Heart right ventricle (tissue), 16 donors: ENCODE measurements at places on chromosomes 2 and 18. TPM values are rescaled to one million over a fixed set of nuclear protein-coding genes. Genes with fewer than 3 reads are reported as not detected.

DNA sequence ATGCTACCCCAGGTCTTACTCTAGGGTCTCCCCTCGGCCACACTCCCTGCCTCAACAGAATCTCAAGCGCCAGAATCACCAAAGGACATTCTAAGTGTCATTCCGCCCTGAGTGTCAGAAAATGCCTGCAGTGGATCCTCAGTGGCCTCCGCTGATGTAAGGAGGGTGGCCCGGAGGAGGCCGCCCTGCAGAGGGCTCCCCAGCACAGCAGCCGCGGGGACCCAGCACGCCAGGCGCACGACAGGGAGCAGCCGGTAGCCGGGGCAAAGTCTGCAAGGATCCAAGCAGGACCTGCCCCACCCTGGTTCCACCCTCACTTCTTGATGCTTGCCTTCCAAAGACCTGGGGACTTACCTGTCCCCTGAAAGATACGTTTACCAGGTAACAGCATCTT is 54.2 kb upstream of the ID2 start:
- no peak overlapping the region for H3K27ac ChIP-seq
- no peaks in the 10 kb centered on the region for H3K36me3 ChIP-seq
- no peaks in the 10 kb centered on the region for H3K27me3 ChIP-seq
- H3K4me1 ChIP-seq: no peaks in the 10 kb centered on the region
- DNase-seq: no peak
- no peak overlapping the region for H3K4me3 ChIP-seq

The MC5R gene
- not detected for total RNA-seq

The UGT1A3 gene
- not detected for total RNA-seq

The SERPINB2 gene
- not detected for total RNA-seq

DNA sequence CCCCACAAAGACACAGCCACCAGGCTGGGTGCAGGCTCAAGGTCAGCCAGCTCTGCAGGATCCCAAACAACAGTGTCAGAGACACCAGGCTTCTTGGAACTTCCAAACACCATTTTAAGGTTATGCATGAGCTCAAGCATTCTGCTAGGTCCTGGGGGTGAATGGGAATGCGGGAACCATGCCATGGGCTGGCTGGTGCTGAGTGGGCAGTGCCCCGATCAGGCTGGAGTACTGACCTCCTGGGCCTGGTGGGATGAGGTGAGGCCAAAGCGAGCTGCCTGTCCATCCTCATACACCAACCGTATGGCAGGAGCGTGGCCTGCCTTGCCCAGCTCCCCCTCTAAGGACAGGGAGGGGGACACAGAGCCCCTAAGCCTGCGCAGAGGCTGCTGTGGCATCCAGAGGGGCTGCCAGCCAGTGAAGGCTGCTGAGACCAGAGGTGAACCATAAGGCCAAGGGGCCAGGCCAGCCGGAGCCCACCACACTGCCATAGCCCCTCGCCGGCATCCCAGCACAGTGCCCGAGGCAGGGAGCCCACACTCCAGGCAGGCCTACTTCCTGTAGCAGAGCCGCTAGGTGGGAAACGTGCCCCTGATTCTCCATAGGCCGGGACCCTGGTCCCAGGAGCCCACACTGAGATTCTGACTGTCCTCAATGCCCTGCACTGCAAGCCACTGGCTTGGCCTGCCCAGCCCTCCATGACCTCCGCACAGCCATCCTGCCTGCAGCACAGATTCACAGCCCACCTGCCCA is 135.0 kb downstream of the HDAC4 start:
- H3K4me3 ChIP-seq: no peak overlapping the region
- no peaks in the 10 kb centered on the region for H3K27me3 ChIP-seq
- H3K4me1 ChIP-seq: peaks cover 94% of the 10 kb centered on the region
- peak overlapping the region; percentile 81 for H3K27ac ChIP-seq

The LINC00305 gene
- total RNA-seq: not detected

The LIPG gene
- total RNA-seq: 0.97 TPM

DNA sequence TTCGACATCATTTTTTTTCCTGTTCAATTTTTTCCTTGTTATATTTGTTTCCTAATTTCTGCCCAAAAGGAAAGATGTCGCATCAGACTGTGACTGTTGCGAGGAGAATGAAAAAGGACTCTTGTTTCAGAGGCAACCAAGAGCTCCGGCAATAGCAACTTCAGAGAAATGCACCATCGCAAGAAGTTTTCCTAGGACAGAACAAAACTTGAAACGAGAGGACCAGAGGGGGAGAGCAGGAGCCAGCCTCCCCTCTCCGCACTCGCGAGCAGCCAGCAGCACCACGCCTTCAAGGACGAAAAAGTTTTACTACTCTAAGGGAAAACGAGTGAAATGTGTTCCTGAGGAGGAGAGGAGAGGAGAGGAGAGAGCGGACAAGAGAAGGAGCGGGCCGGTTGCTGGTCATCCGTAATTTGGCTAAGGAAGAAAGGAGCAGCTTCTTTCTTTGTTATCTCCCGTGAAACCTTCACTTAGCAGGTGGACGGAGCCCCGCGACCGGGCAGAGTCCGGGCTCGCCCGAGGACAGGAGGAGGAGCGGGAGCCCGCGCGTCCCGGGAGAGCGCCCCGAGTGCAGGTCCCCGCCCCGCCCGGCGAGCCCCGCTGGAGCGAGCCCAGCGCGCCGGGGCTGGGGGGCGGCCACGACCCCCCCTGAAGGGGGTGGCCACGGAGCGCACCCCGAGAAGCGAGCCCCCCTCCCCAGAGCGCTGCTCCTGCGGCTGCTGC is 744 bp downstream of the POU3F3 start:
- H3K4me3 ChIP-seq: peak overlapping the region; percentile 56
- no peak for DNase-seq
- no peak overlapping the region for H3K27ac ChIP-seq
- no peaks in the 10 kb centered on the region for H3K36me3 ChIP-seq

GRCh38 chr2:98875081-98875728 is 60.8 kb downstream of the CRACDL start:
- no peak overlapping the region for H3K27ac ChIP-seq
- no peaks in the 10 kb centered on the region for H3K4me1 ChIP-seq
- no peak for DNase-seq
- no peaks in the 10 kb centered on the region for H3K27me3 ChIP-seq
- no peak overlapping the region for H3K4me3 ChIP-seq
